ENCODE measurements at places on chromosomes 3 and 15.

DNA sequence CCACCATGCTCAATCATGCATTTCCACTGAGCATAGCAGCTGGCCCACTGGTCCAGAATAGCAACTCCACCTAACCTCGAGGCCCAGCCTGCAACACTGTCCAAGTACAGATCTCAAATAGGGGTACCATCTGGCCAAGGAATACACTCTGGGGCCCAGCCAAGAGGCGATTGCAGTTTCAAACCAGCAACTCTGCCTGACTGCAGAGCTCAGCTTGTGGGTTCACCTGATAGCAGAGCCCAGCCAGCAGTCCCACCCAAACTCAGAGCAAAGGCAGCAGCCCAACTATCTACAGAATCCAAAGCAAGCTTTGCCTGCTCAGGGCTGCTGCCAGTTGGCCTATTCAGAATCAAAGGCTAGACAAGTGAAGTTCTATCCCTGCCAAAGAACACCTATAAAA lies 30.5 kb downstream of the POLQ start:
- DNase-seq, result no peak

GRCh38 chr3:101310978-101311375 lies 9.4 kb downstream of the IMPG2 start:
- DNase-seq, result no peak

- DNase-seq, result no peak
These were observed 67.6 kb downstream of the IGF1R start for GRCh38 chr15:98715890-98716443.

- DNase-seq, result no peak
These were observed 88.8 kb downstream of the WDR72 start for GRCh38 chr15:53670701-53671100.

DNA sequence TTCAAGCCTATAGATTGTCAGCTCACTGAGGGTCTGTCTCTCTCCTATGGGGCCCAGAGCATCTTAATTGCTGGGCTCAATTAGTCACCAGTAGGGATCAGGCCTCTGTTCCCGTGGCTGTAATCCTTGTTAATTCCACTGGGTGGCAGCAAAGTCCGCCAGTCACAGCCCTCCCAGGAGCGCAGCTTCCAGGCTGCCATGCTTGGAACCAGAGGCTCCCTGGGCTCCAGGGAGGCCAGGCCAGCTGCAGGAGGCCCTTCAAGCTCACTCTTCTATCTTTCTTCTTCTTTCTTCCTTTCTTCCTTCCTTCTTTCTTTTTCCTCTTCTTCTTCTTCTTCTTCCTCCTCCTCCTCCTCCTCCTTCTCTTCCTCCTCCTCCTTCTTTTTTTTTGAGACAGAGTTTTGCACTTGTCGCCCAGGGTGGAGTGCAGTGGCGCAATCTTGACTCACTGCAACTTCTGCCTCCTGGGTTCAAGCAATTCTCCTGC lies 14.4 kb downstream of the RNU5B-1 start:
- peak; percentile 82 for DNase-seq

- DNase-seq, result no peak
These were observed 124.2 kb downstream of the TMCO5A start for GRCh38 chr15:38058596-38059075.

GRCh38 chr3:17806201-17806600 lies 63.8 kb upstream of the TBC1D5 start:
- DNase-seq, result no peak

DNA sequence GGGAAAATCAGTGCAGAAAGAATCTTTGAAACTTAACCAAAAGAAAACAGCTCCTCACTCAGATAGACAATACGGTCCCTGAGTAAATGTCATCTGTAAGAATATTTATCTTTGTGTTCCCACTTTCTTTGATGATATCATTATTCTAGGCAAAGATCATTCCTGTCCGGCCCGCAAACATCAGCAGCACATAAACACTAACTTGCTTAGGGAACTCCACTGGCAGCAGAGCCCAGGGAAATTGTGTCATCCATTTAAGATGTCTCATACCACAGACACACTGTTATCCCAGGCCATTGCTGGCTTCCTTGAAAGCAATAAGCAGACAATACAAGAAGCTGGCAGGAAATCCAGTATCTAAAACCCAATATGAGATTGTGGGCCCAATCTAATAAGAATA lies 20.1 kb upstream of the CD96 start:
- DNase-seq, result peak; percentile 36

DNA sequence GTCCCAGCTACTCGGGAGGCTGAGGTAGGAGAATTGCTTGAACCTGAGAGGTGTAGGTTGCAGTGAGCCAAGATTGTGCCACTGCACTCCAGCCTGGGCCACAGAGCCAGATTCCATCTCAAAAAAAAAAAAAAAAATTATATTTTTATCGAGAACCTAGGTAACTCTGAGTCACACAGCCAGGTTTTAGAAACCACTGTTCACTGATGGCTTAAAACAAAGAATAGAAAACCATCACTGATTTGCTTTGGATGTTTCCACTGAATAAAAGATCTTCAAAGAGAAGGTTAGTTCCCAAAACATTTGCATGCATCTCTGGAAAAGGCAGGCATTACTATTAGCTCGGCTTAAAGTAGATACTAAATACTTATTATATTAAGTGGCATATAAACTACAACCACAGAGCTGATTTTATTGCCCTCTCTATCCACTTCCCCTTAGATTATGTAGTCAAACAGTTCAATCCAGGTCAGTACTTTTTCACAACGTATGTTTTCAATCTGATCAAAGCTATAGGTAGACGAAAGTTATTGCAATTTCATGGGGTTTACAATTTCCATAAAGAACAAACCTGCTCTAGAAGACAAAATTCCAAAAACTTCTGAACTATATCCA lies 1.4 kb downstream of the B4GALT4 start:
- DNase-seq, result peak; percentile 11

- no peak for DNase-seq
These were observed 1029.3 kb upstream of the CFAP20DC start for GRCh38 chr3:60079076-60079475.

DNA sequence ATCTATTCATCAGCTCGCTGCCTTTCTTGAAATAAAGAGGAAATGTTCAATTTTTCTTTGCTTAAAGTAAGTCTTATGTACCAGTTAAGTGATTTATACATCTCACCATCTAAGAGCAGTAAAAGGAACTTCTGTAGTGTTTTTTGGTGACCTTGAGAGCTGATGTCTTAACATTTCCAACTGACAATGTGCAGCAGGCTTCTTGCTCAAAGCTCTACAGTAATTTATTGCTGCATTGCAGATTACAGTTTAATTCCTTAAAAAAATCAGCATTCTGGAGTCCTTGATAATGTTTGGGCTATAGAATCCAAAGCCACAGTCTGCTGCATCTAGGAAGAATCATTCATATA lies 61.6 kb downstream of the DIPK2A start:
- no peak for DNase-seq

DNA sequence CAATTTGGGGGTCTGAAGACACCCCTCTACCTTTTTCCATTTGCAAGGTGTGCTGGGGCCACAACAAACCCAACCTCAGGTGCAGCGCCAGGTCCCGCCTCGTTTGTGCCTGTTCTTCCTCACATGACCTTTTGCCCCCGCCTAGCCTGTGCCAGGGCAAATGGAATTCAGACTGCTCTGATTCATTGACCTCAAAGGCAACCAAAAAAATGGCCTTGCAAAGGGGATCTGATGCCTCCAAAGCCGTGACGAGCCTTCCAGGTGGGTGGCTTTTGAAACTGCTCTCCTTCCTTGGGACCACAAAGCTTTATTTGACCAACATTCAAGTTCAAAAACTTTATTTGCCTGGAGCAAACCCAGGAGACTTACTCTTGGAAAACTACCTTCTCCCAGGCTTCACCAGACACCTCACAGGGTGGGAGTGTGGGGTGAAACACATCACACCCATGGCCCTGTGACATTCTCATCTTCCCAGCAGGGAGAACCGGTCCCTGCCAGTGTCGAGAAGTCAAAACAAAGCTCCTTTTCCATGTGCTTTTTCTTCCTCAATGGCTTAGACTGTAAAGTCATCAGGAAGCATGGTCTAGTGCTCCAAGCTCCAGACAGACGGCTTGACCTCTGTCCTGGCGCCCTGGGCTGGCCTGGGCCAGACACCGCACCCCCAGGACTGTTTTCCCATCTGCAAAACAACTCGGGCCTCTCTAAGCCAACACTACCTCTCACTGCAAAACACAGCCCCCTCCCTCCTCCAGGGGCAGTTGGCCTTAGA lies 103.9 kb upstream of the HES1 start:
- DNase-seq, result no peak

GRCh38 chr3:125161607-125162219 lies 50.8 kb downstream of the SLC12A8 start:
- no peak for DNase-seq

DNA sequence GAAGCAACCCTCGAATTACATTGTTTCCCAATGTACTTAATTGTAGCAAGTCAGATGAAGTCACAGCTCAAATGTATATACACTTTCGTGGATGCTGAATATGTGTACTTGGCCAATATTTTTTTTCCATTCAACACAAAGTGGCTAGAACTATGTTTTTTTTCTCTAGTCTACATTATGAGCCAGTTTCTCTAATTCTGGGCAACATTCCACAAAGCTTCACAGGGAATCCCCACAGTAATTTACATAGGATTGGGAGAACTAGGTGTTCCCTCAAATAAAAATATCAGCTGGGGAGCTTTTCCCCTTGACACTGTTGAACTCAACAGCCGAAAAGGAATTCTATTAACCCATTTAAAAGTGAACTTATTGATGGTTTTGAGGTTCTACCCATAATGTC lies 493.1 kb downstream of the MECOM start:
- peak; percentile 52 for DNase-seq

GRCh38 chr15:48596841-48597240 lies 48.7 kb downstream of the FBN1 start:
- DNase-seq, result no peak

GRCh38 chr3:56975567-56975966 lies 84.9 kb upstream of the SPATA12 start:
- DNase-seq, result peak; percentile 68

- DNase-seq, result no peak
These were observed 51.8 kb downstream of the NIPA2 start for GRCh38 chr15:22890296-22890695.

DNA sequence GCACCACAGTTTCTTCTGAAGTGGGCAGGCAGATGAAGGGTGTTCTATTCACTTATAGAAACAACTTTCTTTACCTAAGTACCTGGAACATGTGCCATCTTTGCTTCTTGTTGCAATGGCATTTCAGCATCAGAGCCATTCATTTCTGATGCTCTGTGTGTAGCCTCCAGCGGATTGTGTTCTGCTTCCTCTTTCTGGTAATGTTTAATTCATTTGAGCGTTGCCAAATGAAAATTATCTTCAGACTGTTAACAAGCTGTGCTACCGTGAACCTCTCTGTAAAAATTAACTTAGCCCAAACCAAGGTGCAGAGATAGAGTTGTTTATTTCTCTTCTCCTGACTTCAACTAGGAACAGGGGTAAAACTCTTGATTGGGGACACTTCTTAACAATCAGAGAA lies 302.0 kb downstream of the EDEM1 start:
- DNase-seq, result no peak

DNA sequence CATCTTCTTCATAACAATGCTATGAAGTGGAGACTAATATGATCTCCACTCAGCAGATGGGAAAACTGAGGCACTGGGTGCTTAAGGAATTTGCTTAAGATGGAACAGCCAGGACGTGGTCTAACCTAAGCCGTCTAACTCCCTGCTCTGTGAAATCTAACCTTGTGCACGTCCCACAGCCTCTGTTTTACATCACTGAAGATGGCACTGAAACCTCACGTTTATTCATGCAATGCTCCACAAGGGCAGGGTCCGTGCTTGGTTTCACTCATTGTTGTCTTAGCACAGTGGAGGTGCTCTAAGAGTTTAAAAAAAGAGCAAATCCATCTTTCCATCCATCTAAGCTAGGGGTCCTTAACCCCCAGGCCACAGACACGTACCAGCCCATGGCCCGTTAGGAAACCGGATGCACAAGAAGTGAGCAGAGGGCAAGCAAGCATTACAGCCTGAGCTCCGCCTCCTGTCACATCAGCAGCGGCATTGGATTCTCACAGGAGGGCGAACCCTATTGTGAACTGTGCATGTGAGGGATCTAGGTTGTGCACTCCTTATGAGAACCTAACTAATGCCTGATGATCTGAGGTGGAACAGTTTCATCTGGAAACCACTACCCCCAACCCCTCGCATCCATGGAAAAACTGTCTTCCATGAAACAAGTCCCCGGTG lies 118.0 kb downstream of the FOXP1 start:
- DNase-seq, result no peak

DNA sequence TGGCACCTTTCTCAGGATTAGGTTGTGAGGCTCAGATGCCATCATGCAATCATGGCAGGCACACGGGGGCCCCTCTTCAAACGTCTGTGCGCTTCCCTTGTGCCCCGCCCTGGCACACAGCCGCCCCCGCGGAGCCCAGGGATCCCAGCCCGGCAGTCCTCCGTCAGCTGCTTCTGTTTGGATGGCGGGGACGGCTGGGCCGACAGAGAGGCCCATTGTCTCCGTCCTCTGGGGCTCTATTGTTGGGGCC lies 849 bp upstream of the HDAC11 start:
- DNase-seq, result peak; percentile 41

GRCh38 chr3:3109407-3110298 lies 521 bp downstream of the IL5RA start:
- no peak for DNase-seq

- DNase-seq, result no peak
These were observed 43.3 kb downstream of the ADAMTS9 start for GRCh38 chr3:64644483-64644882.

DNA sequence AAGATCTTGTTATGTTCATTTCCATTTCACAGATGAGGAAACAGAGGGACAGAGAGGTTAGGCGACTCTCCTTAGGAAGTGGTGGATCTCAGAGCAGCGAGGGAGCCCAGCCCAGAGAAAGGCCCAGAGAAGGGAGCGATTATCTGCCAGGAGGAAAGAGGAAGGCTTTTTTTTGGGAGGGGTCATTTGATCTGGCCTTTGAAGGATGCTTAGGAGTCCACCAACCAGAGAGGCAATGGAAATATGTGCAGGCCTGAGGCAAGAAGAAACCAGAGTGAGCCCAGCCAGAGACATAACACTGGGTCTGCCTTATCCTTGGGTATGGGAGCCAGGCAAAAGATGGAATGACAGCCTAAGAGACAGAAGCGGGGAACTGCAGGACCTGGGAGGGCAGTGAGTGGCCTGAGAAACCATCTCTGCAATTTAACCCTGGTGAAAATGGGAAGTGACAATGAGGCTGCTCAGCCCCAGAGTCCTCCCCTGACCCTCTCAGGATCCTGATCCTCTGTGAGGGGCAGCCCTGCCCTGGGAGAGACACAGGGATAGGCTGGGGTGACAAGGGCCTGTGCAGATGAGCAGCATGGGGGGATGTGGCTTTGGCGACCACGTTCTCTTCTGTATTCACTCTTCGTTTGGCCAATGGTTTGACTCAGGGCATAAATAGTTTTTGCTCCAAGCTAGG lies 163.2 kb downstream of the WNT7A start:
- no peak for DNase-seq

DNA sequence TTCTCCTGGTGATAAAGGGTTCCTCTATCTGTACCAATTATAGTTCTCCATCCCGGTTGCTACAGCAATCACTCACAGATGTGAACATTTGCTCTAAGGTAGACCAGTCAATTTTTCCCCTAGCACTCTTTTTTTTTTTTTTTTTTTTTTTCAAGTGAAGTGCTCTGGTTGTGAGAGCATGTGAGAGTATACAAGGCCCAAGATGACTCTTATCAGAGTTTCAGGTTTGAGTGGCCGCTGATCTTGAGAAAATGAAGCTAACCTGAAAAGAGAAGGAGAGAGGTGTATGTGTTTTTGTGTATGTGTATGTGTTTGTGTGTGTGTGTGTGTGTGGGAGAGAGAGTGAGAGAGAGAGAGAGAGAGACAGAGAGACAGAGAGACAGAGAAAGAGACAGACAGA lies 44.4 kb upstream of the OTOL1 start:
- no peak for DNase-seq

Data from cardiac fibroblast (primary cell).